ENCODE measurements at places on chromosomes 4 and X.
A peak's percentile ranks its signal among the peaks of the same experiment; 100 is the strongest.

DNA sequence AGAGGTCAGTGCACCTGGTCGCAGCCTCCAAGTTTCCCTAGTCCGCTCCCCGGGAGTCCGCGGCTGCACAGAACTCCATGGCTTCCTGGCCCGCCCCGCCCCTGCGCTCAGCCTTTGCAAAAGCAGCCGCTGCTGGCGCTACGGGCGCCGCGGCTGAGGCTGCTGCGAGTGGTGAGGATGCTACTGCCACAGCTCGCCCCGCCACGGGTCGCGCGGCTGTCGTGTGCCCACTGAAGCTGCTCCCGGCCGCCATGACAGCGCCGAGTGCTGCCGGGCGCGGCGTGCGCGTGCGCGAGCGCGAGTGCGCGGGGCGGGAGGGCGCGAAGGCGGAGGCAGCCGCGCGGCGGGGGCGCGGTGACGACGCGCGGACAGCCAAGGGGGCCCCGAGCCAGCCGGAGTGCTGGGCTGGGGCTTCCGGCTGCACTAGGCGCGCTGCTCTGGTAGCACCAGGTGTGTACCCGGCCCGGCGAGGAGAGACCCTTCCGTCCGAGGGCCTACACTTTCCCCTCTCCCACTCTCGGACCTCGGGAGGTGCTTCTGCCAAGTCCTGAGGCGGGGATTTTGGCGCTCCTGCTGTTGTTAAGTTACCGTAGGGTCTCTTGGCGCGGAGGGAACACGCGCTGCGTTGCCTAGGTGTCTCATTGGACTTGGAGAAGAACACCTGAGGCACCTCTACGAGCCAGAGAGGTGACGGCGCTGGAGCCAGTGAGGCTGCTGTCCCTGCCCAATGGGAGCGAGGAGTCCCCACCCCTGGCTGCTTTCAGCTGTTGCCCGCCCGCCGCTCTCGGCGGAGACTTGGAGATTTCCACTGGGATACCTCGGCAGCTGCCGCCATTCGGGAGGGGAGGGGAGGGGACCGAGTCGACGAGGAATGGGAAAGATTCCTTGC is 619 bp upstream of the LRBA start:
- peak; percentile 83 for DNase-seq

- DNase-seq, result no peak
Observed at GRCh38 chrX:73447311-73447794, 500 bp downstream of the CDX4 start.

- no peak for DNase-seq
Observed at GRCh38 chr4:152803541-152803940, 23.8 kb downstream of the ARFIP1 start.

DNA sequence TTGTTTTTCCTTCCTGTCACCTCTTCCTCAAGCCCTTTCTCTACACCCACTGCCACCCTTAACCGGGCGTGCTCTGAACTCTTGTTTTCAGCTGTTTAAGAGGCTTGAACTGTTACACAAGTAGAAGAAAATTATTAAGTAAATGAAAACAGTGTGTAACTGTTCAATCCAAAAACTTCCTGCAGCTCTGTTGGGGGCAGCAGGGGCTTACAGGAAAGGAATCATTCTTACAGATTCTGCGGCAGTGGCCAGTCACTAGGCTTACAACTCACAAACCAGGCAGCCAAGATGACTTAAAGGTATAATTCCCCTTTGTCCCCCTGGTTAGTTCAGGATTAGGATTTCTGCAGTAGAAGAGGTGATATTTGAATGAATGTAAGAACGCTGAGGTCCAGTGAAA is 70.2 kb upstream of the ETNPPL start:
- no peak for DNase-seq

- no peak for DNase-seq
Observed at GRCh38 chrX:32896088-32896487, 315.3 kb downstream of the DMD start.

- no peak for DNase-seq
Observed at GRCh38 chrX:51641421-51642021, 22.8 kb upstream of the CENPVL3 start.
